Activated naive CD4-positive, alpha-beta T cell treated with anti-CD3 and anti-CD28 coated beads, Interleukin-2, amount 10 ng/mL, durations not matched to agents 5 hours and 36 hours (primary cell): ENCODE measurements at places on chromosomes 16 and 17. TPM values are rescaled to one million over a fixed set of nuclear protein-coding genes. Genes with fewer than 3 reads are reported as not detected.

The SPIRE2 gene
- total RNA-seq: 1.3 TPM

The ARL5C gene
- not detected for total RNA-seq

The PERCC1 gene
- total RNA-seq: not detected

The TEKT1 gene
- not detected for total RNA-seq

The MLKL gene
- 25.3 TPM for total RNA-seq

The USP6 gene
- total RNA-seq: 0.10 TPM

The KCNJ2 gene
- not detected for total RNA-seq

The UMOD gene
- not detected for total RNA-seq

The KIF1C gene
- total RNA-seq: 35.2 TPM
